ENCODE measurements at places on chromosomes 2 and 18.

DNA sequence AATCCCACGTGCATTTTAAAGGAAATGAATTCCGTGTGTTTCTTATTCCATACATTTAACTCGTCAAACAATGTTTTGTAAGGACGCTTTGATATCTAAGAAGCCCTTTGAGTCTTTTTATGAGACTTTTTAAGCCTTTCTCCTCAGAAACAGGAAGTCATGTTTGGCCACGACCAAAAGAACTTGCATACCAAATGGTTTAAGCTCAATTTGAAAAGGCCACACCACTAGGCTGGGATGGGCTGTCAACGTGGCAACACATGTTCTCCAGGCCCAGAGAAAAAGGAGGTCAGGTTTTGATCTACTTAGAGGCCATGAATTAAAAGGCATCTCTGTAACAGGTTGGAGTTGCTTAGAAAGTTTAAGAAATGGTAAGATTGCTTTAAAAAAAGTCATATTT lies 441.8 kb downstream of the CMPK2 start:
- H3K27me3 ChIP-seq, result no peaks in the 10 kb centered on the region
- no peaks in the 10 kb centered on the region for H3K36me3 ChIP-seq
- no peak overlapping the region for H3K27ac ChIP-seq
- no peaks in the 10 kb centered on the region for H3K4me1 ChIP-seq
- no peak for DNase-seq

- no peaks in the 10 kb centered on the region for H3K4me1 ChIP-seq
- H3K27ac ChIP-seq, result no peak overlapping the region
- no peak overlapping the region for H3K4me3 ChIP-seq
- H3K36me3 ChIP-seq, result no peaks in the 10 kb centered on the region
These were observed 234.4 kb upstream of the RGPD4 start for GRCh38 chr2:107592280-107592624.

GRCh38 chr2:148593421-148593820 lies 51.1 kb upstream of the EPC2 start:
- H3K36me3 ChIP-seq, result no peaks in the 10 kb centered on the region
- H3K27ac ChIP-seq, result no peak overlapping the region
- H3K4me1 ChIP-seq, result no peaks in the 10 kb centered on the region
- no peak overlapping the region for H3K4me3 ChIP-seq
- DNase-seq, result no peak

- H3K4me1 ChIP-seq, result no peaks in the 10 kb centered on the region
- DNase-seq, result no peak
- H3K36me3 ChIP-seq, result no peaks in the 10 kb centered on the region
These were observed 326.9 kb downstream of the SLC4A3 start for GRCh38 chr2:219954331-219954730.

DNA sequence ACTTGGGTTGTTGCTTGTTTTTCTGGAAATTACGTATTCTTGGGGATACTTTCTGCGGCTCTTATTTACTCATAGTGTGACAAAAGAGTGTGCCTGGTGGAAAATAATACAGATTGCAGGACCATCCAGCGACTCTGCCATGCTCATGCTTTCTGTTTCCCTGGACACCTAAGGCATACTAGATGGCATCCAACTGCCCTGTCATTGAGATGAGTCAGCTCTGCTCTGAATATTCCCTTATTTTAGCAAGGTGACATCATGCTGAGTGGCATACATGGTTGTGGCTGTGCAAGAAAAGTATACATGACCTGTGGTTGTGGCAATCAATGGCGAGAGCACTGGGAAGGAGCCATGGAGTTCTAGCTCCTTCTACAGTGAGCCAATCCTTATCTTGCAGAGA lies 471.0 kb downstream of the TMEM182 start:
- no peak overlapping the region for H3K4me3 ChIP-seq
- no peaks in the 10 kb centered on the region for H3K4me1 ChIP-seq
- DNase-seq, result no peak
- no peaks in the 10 kb centered on the region for H3K36me3 ChIP-seq
- no peaks in the 10 kb centered on the region for H3K27me3 ChIP-seq

GRCh38 chr2:69077252-69077950 lies 64.4 kb downstream of the ANTXR1 start:
- DNase-seq, result no peak
- no peaks in the 10 kb centered on the region for H3K36me3 ChIP-seq

- no peaks in the 10 kb centered on the region for H3K36me3 ChIP-seq
- no peak overlapping the region for H3K4me3 ChIP-seq
- no peak for DNase-seq
- no peak overlapping the region for H3K27ac ChIP-seq
These were observed 121.0 kb upstream of the SLC39A10 start for GRCh38 chr2:195535911-195536522.

- DNase-seq, result no peak
- H3K27ac ChIP-seq, result no peak overlapping the region
- no peaks in the 10 kb centered on the region for H3K36me3 ChIP-seq
- H3K27me3 ChIP-seq, result no peaks in the 10 kb centered on the region
These were observed 34.3 kb downstream of the MSH2 start for GRCh38 chr2:47437287-47437686.
